ENCODE measurements at places on chromosomes 1 and 21.

GRCh38 chr1:223771814-223772770, 59.8 kb downstream of the CAPN2 start:
- peak; percentile 74 for DNase-seq

DNA sequence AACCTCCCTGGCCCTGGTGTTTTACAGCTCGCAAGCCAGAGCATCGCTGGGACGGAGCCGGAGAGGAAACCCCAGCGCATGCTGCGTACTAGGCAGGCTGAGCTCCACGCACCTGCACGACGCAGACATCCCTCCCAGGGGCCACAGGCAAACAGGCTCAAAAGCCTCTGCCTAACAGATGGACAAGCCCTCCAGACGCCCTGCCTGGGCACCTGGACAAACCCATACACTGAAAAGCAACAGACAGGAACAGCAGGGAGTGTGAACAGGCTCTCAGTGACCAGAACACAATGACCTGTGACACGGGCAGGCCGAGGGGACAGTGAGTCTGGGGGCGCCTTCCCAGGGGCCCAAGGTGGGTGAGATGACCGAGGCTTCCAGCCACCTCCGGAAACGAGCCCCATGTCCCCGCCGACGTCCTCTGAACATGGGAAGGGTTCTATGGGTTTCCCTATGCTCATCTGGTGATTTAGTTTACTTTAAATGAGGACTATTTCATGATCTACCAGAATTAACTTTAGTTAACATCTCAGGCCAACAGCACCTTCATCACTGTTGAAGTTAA, 40.3 kb downstream of the NPHP4 start:
- no peak for DNase-seq

- DNase-seq: no peak
Measured at GRCh38 chr1:27521336-27521831, 31.4 kb upstream of the WASF2 start.

- DNase-seq: no peak
Measured at GRCh38 chr1:22654692-22655091, 1.7 kb downstream of the C1QB start.

GRCh38 chr1:41440321-41441085, 44.0 kb downstream of the EDN2 start:
- DNase-seq: no peak

GRCh38 chr21:34695434-34695833, 26.6 kb downstream of the CLIC6 start:
- no peak for DNase-seq

GRCh38 chr1:64516301-64516700, 46.4 kb downstream of the CACHD1 start:
- no peak for DNase-seq

GRCh38 chr1:180365039-180365438, 135.0 kb downstream of the LHX4 start:
- DNase-seq: no peak

GRCh38 chr1:119266386-119266785, 102.2 kb upstream of the HAO2 start:
- DNase-seq: no peak

DNA sequence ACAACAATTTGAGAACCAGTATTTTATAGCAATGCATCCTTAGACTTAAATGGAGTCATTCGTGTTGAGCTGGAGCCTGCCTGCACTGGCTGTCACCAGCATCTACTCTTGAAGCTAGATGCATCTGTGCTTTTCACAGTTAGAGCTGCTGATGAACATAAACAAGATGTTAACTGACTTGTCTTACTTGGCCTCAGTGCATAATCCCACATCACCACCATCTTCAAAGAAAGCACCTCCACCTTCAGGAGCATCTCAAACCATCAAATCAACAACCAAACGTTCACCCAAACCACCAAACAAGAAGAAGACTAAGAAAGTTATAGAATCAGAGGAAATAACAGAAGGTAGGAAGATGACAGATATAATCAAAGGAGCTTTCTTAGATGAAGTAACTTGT, 71.1 kb downstream of the TPR start:
- DNase-seq: no peak

GRCh38 chr1:12532405-12533315, 85.3 kb downstream of the DHRS3 start:
- DNase-seq: no peak

- no peak for DNase-seq
Measured at GRCh38 chr21:44764319-44765230, 37.0 kb downstream of the UBE2G2 start.

GRCh38 chr21:43938751-43939442, 73.2 kb upstream of the TRAPPC10 start:
- peak; percentile 58 for DNase-seq

DNA sequence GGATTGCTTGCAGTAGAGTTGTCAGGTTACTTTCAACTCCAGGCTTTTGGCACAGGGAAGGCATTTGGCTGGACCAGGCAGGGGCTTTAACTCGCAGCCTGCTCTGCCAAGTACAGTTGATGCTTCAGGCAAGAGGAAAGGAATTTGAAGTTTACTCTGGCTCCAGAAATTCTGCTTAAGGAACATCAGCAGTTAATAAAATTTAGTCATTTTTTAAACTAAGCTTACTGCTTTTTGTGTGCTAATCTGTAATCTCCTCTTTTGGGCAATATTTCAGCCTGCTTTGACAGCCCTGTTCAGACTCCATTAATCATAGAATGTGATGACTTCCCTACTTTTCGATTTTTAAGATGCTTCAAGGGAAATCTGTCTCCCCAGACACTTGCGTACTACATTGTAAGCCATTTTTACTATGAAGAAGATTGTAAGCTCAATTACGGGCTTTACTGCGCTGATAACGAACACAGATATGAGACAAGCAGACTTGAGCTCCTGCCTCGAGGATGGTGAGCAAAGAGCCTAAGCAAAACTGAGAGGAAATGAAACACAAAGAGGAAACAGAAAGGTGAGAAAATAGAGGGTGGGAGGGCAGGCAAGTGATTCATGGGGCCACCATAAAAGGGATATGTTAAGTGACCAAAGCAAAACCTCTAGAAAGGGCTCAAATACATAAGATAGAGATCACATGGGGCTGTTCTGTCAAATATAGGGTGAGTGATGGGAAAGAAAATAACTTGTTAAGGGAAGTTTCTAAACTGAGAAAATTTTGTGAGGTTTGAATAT, 76.6 kb upstream of the VAV3 start:
- no peak for DNase-seq

- DNase-seq: peak; percentile 64
Measured at GRCh38 chr1:195082183-195082582, 1526.1 kb downstream of the KCNT2 start.

GRCh38 chr1:46784666-46785065, 14.2 kb upstream of the CYP4B1 start:
- DNase-seq: no peak

GRCh38 chr21:45512626-45513002, 29.6 kb downstream of the SLC19A1 start:
- no peak for DNase-seq

- no peak for DNase-seq
Measured at GRCh38 chr1:61053712-61054600, 28.4 kb upstream of the NFIA start.

DNA sequence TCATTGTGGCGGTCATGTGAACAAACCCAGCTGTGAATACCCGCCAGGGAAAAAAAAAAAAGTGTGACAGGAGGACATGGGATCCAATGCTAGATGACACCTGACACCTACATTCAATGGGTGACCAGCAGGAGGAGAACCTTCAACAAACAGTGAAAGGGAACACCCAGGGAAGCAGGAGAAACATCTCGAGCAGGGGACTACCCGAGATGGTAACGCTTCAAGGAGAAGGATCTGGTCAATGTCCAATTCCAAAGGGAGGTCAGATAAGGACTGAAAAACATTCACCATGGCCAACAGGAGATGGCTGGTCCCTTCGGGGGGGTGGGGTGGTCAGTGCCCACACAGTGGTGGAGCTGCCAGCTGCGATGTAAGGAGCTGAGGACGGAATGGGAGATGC, 46.3 kb downstream of the PTPN14 start:
- DNase-seq: no peak

DNA sequence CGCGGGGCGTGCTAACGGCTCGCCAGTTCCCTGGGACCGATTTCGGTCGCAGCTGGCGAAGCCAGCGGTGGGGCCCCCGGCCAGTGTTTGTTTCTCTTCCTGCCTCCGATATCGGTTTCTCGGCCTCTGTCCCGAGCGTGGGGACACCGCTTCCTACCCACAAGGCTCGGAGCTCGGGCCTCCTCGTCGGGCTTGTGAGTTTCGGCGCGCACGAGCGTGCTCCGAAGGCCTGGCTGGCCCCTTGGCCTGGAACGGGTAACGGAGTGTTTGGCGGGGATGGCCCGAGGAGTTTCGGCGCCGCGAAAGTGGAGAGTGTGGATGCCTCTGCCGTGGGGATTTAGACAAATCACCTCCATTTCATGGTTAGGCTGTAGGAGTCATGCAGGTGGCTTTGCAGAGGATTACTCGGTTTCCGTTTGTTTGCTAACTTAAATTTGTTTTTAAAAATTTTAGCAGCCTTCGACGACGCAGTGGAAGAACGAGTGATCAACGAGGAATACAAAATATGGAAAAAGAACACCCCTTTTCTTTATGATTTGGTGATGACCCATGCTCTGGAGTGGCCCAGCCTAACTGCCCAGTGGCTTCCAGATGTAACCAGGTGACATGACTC, 559 bp downstream of the RBBP4 start:
- no peak for DNase-seq

DNA sequence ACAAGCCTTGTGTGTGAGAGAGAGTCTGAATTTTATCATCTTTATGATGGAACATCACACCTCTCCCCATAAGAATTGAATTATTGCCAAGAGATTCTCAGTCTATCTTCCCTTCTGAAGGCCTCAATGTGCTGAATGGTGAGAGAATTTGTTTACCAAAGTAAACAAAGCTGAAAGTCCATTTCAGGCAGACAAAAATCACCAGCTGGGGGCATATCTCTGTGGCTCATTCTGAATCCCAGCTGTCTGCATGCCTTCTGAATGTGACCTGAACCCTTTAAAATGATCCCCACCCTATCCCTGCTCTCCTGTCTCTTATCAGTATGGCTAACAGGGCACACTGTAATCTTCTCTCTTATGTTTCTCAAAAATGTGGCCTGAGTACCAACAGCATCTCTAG, 99.1 kb upstream of the CAMK1G start:
- DNase-seq: no peak

GRCh38 chr1:205144751-205145150, 23.0 kb upstream of the RBBP5 start:
- peak; percentile 74 for DNase-seq

DNA sequence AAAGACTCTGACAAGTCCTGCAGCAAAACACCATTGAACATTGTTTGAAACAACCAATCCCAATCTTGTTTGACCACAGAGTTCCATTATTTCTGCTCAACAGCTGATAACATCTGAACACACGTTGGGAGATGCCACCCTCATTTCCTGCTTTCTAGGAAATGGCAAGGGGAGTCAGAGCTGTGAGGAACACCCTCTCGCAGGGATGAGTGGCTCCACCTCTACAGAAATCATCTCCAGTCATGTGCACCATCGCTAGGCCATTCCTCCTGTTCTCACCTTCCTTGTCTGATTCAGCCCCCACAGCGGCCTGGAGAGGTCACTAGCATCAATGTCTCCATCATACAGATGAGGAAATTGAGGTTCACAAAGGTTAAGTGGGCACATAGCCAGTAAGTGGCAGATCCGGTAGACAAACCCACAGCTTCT, 22.4 kb upstream of the RUNX3 start:
- no peak for DNase-seq

DNA sequence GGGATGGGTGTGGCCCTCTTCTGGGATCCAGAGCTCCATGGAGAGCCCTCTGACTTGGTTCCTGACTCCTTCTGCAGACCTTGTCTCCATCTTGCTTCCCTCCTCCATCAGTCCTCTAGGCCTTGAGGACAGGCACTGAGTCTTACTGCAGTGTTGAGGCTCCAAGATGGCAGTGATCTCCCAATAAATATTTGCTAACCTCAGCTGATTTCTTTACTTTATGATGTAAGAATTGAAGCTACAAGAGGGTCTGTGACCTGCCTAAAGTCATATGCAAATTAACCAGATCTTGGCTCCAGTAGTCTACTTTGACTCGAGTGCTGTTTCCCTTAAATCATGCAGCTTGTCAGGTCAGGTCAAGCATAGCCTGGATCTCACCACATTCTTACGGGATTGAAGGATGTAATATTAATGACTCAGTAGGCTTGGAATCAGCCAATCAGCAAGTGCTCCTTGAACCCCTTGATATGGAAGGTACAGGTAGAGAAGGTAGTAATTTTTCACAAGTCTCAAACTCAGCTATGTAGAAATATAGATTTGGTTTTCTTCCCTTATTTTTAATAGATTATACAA, 93.0 kb downstream of the CLIC6 start:
- peak; percentile 35 for DNase-seq

GRCh38 chr1:243255791-243256512, at the start of gene SDCCAG8:
SDCCAG8 (plus strand) TSS chr1:243256041; CDS start chr1:243256174, 133 bp downstream.
- DNase-seq: peak; percentile 100

All from fibroblast of skin of abdomen (primary cell).